ENCODE measurements at places on chromosomes 12 and 14. TPM values are rescaled to one million over a fixed set of nuclear protein-coding genes. Genes with fewer than 3 reads are reported as not detected.
A peak's percentile ranks its signal among the peaks of the same experiment; 100 is the strongest.

Gene VDR
- total RNA-seq: not detected

Gene PAN2
- 101 TPM for total RNA-seq

Gene PTPRR
- 0.34 TPM for total RNA-seq

Gene PRB2
- not detected for total RNA-seq

Gene CEBPE
- total RNA-seq: not detected

Gene ACOT4
- not detected for total RNA-seq

Gene TAS2R42
- total RNA-seq: not detected

- DNase-seq: peak; percentile 51
Measured at GRCh38 chr14:99758121-99758821, 34.9 kb upstream of the EML1 start.

DNA sequence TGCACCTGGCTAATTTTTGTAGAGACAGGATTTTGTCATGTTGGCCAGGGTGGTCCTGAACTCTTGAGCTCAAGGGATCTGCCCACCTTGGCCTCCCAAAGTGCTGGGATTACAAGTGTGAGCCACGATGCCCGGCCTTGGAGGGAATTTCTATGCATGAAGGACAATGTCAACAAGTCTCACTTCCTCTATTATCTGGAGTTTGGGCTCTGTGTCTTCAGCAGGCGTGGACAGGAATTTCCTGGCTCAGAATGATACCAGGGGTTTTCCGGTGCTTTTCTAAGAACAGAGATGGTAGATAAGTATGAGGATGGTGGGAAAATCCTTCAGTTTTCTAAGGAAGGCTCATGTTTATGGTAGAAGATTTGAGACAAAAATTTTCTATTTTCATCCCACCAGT is 75.0 kb upstream of the CCDC60 start:
- DNase-seq: no peak

DNA sequence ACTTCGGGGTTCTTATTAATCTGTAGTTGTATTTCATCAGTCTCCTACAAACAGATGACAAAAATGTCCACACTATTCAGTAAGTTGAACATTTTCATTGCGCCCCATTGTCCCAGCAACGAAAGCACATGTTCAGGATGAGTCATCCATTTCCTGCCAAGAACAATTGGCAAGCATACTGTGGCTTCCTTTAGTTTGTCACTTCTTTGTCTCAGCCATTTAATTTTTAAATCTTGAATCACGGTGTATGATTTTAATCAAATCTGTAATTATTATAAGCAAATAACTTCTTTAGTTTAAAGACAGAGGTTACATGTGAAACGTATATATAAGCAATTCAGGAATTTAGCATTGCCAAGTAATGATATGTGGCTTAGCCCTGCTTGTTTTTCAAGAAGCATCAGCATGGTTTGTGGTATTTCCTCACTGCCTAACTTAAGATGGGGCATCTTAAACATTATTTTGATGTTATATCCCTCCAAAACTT is 211.3 kb upstream of the KRR1 start:
- DNase-seq: no peak

DNA sequence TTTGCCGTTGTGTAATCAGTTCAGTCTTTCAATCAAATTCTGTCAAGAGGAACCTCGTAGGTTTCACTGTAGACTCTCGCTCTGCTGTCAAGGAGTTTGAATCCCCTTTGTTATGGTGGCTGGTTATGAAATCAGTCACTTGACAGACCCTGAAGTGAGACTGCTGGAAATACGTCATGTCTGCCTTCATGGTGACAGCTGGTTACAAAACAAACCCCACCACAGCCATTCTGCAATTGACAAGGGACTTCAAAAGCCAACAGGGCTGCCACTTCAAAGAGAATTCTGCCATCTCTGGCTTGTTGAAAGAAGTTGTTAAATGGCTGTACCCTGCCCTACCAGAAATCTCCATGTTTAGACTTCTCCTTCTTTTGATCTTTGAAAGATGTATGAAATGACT is 286.9 kb downstream of the ERC1 start:
- DNase-seq: peak; percentile 33

DNA sequence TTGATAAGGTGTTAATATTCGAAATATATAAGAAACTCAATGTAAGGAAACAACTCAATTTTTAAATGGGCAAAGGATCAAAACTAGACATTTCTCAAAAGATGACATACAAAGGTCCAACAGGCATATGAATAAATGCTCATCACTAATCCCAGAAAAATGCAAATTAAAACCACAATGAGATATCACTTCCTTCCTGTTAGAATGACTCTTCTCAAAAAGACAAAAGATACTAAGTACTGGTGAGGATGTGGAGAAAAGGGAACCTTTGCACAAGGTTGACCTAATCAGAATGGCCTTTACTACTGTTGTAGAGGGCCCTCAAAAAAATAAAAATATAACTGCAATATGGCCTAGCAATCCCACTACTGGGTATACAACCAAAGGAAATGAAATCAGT is 383.4 kb downstream of the KCNH5 start:
- no peak for DNase-seq

DNA sequence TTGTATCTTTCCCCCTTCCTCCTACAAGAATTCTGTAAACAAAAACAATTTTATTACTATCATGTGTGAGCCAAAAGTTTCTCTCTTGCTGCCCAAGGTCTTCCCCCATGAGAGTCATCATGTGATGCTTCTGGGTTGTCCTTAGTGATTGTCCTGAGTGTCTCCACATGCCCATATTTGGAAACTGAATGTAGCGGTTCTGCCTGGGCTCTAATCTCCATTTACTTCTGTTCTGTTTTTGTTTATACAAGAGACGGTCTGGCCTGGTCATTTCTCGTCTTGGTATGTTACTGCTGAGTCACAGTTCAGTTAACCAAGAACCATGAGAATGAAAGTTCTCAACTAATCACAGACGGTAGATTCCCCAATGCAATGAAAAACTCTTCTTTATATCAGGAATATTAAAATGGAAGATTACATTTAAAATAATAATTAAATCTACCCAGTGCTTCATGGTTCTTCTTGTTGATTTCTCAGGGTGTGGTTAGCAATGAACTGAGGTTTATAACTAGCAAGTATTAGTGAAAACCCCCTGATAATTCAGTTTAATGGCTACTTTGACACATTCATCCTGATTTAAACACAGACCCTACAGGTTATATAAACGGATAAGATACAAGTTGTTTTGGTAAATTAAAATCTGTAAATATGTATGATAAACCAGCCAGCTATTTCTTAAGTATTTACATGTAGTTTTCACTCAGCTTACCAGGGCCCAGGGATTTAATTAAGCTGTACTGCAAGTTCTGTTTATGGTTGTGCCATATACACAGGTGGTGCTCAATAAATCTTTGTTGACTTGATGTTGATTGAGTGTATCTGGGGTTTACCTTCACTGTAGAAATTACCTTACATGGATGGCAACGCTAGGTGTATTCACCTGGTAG is 81.1 kb downstream of the PELI2 start:
- no peak for DNase-seq

GRCh38 chr12:90216020-90216552 is 507.4 kb upstream of the ATP2B1 start:
- no peak for DNase-seq

DNA sequence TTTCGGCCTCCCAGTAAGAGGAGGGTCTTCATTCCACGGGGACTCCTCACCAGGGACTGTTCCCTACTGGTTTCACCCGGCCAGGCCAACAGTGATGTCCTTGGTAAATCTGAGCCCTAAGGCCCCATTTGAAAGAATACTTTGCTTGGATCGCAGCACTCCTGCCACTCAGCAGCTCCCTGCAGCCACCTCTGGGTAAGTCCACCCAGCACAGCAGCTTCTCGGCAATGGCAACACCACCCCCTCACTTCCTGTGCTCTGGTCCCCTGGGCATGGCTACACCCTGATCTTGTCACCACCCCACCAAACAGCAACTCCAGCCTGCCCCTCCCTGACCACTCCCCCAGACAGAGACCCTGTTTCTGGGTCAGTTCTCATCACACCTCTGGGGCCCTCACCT is 100.3 kb downstream of the SETD3 start:
- DNase-seq: no peak

DNA sequence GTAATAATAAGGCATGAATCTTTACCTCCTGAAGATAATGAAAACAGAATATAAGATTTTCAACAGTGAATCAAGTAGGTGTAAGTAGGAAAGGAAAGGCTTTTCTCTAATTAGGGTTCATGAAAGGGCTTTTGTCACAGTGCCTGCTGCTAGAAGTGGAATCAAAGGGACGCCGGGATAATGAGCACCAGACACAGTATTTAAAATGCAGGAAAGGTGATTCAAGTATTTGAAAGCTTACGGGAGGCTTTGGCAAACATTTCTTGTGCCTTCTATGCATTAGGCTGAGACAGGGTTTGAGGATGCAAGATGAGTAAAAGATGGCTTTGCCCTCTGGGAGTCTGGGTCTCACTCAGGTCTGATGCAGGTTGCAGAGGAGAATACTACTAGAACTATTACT is 70.5 kb upstream of the ANO4 start:
- DNase-seq: no peak

GRCh38 chr12:31629756-31630732 is 29.4 kb upstream of the ETFBKMT start:
- no peak for DNase-seq

- no peak for DNase-seq
Measured at GRCh38 chr12:97272471-97272870, 190.1 kb upstream of the RMST start.

GRCh38 chr12:102167821-102168604 is 29.6 kb downstream of the PMCH start:
- DNase-seq: no peak

- DNase-seq: no peak
Measured at GRCh38 chr12:94458877-94459727, 565 bp downstream of the CEP83 start.

DNA sequence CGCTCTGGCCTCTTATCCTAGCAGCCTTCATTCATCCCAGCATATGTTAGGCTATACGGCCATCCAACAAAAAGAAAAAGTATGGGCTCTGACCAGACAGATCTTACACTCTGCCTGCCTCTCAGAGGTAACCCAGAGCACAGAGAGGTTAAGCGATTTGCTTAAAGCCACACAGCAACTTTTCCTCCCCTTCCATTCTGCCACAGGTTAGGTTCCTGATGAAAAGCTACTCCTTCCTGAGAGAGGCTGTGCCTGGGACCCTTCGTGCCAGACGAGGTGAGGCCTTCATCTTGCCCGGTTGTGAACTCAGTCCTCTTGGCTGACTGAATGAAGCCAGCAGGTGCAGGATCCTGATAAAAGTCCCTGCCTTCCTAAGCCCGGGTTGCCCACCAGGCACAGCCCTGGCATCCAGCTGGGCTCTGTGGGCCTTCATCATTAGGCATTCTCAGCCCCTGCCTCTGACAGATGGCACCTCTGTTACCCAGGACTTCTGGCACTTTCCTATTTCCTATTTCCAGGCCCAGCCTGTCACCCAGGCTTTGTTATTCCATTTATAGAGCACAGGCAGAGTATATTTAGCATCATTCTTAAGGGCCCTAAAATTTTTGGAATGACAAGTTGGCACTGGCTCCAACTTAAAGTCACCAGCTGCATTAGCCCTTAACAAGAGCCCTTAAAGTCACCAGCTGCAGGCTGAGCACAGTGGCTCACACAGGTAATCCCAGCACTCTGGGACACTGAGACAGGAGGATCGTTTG is 12.8 kb downstream of the SOAT2 start:
- no peak for DNase-seq

- no peak for DNase-seq
Measured at GRCh38 chr14:73745571-73746519, 31.7 kb upstream of the PNMA1 start.

GRCh38 chr12:66942741-66943465 is 264.0 kb upstream of the GRIP1 start:
- no peak for DNase-seq

GRCh38 chr14:21536418-21537089 is 10.4 kb upstream of the SALL2 start:
- DNase-seq: no peak

DNA sequence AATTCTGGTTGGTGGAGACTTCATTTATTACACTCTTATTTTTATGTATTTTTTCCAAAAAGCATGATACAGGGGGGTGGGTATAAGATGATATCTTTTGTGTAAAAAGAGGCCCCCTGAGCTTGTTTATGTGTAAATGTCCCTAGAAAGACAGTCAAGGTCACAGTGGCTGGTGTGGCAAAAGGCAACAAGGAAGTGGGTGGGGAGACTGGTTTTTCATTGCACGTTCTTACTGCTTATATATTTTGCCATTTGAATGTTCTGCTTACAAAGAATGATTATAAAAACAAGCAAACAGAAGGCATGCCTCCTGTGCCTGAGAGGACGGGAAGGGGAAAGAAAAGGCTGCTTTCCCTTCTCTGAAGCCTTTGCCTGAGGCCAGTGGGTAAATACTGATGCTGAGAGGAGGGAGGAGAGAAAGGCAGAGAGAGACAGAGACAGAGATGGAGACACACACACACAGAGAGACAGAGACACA is 24.1 kb upstream of the ADIPOR2 start:
- no peak for DNase-seq

DNA sequence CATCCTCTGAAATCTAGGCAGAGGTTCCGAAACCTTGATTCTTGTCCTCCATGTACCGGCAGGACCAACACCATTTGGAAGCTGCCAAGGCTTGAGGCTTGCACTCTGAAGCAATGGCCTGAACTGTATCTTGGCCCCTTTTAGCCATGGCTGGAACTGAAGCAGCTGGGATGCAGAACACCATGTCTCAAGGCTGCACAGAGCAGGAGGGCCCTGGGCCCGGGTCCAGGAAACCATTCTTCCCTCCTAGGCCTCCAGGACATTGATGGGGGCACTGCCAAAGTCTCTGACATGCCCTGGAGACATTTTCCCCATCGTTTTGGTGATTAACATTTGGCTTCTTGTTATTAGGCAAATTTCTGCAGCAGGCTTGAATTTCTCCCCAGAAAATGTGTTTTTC is 198.7 kb downstream of the EFCAB11 start:
- DNase-seq: no peak

- no peak for DNase-seq
Measured at GRCh38 chr14:96484399-96484798, 17.8 kb upstream of the PAPOLA start.

GRCh38 chr12:11092128-11092527 is at the start of gene TAS2R43:
Gene TAS2R43 (minus strand): TSS chr12:11092313. CDS start chr12:11092229, 84 bp downstream.
- no peak for DNase-seq

DNA sequence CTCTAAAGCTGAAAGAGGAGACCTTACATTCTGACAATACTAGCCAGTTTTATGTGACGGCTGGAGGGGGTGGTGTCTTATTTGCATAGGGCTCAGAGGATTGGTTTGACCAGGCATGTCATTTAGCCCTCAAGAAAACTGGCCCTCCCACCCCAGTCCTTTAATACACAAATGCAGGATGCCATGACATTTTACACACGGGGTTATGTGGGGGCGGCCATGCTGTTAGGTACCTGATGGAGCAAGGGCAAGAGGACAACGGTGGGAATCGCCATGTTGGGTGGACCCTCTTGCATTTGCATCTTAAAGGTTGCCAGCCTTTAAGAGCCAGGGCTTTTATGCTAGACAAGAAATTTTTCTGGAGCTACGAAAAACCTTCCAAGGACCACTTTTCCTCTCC is 23.3 kb downstream of the MDM2 start:
- DNase-seq: no peak

DNA sequence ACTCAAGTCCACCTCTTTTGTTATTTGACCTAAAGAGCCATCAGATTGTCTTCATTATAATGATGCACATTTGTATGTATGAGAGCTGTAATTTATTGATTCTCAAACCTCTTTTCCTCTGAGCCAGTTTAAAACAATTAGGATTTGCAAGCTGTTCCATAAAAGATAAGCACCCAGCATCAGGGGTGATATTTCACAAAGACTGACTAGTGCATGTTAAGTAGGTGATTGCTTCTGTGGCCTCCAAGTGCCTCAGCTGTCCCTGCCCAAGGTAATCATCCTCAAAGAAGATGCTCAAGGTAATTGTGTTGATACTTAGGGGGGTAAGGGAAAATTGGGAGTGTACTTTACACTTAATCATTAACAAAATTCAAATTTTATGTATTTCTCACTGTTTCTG is 18.2 kb downstream of the CEP128 start:
- DNase-seq: no peak

- DNase-seq: no peak
Measured at GRCh38 chr12:39887856-39888255, 218.0 kb downstream of the SLC2A13 start.

All from glutamatergic neuron (in vitro differentiated cells).